ENCODE measurements at places on chromosomes 11 and 22. TPM values are rescaled to one million over a fixed set of nuclear protein-coding genes. Genes with fewer than 3 reads are reported as not detected.

DNA sequence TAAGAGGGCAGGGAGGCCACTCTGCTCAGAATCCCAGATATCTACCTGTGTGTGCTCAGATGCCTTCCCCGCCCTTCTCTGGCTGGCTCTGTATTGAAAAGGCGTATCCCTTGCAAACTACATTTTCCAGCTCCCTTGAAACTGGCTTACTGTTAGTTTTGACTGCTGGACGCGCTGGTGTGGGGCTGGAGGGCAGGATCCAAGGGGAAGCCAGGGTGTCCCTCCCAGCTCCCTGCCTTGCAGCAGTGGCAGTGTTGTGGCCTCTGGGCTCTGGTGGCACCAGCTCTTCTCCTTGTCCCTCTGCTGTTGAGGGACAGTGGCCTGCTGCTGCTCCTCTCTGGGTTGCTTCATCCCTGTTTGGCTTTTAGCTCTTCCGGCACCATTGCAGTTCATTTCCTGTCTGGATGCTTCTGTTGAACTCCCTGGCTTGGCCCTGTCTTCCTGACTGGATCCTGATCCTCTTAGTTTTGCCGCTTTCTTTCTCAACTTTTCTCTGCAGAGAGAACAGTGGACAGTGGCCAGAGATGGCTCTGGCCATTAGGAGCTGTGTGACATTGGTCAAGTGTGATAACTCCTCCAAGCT, 107.1 kb upstream of the PARVA start:
- no peak for DNase-seq

- no peak for DNase-seq
These were observed 317.0 kb downstream of the CTTN start for GRCh38 chr11:70715166-70715951.

DNA sequence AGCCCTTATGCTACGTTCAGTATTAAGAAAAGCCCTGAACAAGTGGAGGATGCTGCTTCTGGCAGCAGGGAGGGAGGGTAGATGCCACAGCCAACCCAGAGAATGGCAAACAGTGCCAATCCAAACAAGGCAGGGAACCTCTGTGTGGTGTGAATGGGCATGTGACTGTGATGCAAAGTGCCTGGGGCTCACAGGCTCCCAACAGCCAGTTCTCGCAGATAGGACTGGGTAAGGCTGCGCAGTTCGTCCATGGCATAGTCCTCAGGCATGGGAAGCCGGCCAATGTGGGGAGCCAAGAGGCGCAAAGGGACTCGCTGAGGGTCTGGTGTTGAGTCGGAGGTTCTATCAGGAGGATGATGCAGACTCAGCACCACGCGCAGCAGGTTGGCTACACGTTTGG, 4.8 kb upstream of the CHRNA10 start:
- peak; percentile 25 for DNase-seq

- no peak for DNase-seq
These were observed 817.4 kb downstream of the BRD1 start for GRCh38 chr22:49010070-49010863.

DNA sequence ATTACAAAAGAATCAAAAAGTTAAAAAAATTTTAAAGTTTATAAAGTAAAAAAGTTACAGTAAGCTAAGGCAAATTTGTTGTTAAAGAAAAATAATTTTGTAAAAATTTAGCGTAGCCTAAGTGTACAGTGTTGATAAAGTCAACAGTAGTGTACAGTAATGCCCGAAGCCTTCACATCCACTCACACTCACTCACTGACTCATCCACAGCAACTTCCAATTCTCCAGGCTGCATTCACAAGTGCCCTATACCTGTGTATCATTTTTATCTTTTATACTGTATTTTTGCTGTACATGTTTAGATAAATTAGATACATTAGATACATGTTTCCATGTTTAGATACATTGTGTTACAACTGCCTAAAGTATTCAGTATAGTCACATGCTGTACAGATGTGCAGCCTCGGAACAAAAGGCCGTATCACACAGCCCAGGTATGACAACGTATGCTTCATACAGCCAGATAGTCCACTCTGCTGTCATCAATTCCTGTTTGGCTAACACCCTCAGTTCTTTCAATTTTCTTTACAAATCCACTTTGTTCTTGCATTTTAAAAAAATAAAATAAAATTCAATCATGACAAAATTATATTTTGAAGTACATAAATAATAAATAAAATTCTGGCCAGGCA, 80.7 kb downstream of the RBFOX2 start:
- no peak for DNase-seq

GRCh38 chr11:119782739-119783072, 53.7 kb upstream of the NECTIN1 start:
- DNase-seq, result no peak

DNA sequence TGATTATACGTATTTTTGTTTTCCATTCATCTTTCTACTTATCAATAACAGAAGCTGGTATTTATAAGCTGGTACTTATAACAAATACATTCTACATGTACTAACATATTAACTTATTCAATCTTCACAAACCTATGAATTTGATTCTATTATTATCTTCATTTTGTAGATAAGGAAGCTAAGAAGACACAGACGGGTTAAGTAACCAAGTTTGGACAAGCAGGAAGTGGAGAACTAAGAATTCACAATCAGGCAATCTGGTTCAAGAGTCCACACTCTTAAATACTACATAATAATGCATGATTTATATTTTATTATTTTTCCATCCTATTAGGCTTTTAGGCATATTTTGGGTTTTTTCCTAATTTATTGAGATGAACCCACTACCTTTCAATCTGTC, 25.0 kb downstream of the FCHSD2 start:
- no peak for DNase-seq

DNA sequence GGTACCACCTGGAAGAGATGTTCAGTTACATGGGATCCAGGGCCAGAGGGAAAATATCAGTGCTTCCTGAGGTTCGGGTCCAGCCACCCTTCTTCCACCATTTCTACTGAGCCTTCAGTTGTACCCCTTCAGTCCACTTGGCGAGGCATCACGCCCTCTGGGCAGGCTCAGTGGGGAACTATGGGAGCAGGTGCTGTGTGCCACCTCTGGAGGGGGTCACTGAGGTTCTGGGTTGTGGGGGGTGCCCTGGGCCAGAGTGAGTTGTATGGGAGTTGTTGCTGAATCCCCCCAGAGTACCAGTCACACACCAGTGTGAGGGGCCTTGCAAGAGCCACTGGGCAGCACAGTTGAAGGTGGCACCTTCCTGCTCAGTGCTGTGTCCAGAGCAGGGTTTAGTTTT, 2.7 kb upstream of the SREBF2 start:
- DNase-seq, result no peak

DNA sequence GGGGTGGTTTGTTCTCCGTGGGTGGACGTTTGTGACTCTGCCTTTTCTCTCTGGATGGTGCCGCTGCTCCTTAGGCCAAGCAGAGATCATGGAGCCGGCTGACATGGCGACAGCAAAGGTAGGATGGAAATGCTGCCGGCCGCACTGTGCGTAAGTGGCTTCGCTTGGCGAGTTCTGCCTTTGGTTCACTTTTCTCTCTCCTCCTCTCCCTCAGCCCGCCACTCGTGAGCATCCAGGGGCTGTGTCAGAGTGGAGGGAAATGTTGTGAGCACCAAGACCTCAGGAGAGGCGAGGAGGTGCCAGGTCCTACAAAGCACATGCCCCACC, 80.5 kb downstream of the GRAMD1B start:
- no peak for DNase-seq

DNA sequence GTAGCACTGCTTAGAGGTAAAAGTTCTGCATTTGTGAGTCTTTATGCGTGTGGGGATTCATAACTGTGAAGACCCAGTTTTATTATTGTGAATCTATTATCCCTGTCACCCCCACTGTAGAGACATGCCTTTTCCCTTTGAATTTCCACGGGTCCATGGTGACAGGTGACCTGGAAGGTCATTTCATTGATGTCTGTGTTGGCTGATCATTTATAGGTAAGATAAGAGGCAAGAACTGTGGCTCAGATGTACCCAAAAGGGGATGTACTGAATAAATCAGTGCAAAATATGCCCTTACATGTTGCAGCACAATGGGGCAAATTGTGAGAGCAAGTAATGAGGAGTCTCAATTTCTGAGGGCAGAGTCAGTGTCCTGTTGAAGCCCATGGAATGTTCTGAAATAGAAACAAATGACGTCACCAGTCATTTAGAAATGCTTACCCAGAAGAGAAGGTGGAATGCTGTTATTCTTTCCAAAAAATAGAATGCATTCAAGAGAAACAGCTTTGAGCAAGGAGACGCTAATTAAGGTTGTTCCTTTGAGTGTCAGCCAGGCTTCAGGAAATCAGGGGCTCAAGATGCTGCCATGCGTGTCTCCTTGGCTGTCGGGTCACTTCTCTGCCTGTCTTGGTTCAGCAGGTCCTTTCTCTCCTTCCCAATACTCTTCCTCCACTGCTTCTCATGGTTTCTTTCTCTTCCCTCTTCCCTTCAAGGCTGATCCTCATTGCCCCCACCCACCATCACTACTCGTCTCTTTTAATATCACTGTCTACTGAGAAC, 118.7 kb upstream of the E2F8 start:
- no peak for DNase-seq

DNA sequence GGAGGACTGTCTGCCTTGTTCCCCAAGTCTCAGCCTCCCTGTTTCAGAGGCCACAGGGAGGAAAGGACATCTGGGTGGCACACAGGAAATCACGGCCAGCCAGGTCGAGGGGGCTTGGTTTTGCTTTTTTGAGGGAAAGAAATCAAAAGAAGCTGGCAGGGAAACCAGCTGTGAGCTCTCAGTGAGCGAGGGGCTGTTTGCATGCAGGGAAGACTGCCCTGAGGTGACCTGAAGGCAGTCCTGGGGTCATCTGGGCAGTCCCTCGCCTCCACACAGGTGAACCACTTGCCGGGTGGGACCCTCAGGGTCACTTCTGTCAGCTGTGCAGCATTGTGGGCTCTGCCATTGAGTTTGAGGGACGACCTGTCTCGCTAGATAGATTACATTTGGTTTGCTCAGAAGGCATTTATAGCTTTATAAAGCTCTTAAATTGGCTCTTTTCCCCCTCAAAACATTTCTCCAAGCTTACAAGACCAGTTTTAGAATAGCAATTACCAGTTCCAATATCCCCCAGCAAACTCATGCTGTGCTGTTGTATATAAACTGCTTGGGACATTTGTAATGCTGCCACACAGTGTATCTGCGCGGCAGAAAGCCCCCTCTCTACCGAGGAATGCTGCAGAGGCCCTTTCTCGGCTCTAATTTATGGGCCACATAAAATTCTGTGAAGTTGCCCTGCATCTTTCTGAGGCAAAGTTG, 28.3 kb downstream of the PKNOX2 start:
- no peak for DNase-seq

DNA sequence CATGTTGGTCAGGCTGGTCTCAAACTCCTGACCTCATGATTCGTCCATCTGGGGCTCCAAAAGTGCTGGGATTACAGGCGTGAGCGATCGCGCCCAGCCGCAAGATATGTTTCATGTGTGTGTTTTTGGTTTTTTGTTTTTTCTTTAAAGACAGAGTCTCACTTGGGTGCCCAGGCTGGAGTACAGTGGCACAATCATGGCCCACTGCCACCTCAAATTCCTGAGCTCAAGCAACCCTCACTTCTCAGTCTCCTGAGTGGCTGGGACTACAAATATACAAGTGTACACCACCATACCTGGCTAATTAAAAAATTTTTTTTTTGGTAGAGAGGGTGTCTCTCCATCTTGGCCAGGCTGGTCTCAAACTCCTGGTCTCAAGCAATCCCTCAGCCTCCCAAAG, 8.4 kb downstream of the TIGD3 start:
- no peak for DNase-seq

DNA sequence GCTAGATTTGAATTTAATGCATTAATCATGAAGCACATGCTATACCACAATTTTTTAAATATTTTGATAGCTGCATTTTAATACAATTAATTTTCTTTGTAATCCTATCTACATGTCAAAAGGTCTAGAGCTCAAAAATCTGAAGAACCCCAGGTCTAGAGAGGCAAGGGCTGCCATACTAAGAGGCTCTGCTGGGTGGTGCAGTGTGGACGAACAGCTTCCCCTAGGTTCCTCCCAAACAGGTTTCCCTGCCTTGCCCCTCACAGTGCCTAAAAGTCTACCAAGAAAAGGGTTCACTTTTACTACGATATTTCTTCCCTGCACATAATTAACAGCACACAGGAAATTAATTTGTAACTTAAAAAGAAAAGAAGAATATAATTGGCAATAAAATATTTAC, 681.1 kb downstream of the OPCML start:
- DNase-seq, result no peak

DNA sequence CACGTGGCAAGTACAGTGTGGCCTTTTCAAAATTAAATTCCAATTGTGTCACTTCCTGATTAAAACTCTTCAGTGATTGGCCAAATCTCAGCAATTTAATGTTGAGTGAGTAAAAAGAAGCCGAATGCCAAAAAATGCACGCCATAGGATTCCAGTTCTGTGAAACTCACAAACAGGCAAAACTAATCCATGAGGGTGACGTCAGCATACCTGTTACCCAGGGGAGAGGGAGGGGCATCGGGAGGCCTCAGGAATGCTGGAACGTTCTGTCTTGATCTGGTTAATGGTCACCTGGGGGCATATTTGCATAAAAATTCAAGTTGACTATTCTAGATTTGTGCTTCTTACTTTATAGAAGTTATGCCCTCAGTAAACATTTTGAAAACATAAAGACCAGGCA, 39.9 kb upstream of the RAB1B start:
- DNase-seq, result no peak

- DNase-seq, result peak; percentile 90
These were observed 45.1 kb downstream of the C11orf96 start for GRCh38 chr11:43987384-43988039.

DNA sequence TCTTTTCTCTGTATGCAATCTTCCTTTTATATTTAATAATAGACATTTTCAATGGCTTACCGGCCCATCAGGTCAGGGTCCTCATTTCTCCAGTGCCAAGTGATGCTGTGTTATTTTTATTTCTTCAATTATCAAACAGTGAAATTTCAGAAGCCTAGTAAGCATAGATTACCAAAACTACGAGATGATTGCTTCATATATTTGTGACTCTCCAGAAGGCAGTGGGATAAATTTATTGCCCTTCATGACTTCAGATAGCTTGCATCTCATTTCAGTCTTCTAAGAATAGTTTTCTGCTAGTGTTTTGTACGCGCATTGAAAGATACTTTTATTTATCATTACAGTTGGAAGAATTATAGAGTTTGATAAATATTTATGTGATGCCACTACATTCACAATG, 139.6 kb downstream of the FAT3 start:
- DNase-seq, result no peak

GRCh38 chr22:26143806-26144325, 25.4 kb upstream of the SEZ6L start:
- DNase-seq, result no peak

DNA sequence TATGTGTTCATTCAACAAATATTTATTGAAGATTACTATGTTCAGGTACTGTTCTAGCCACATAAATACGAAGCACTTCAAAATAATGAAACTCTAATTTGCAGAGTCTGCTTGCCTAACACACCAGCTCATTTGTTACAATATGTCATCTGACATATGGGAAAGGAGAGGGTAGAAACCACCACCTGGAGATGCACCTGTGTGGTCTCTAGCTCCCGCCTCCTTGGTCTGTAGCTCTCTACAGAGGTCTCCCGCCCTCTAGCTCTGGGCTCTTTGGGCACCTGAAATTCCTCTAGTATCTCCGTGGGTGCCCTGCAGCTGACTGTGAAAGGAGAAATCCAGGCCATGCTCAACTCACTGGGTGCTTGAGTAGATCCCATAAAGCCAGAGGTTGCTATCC, 51.4 kb upstream of the DBX1 start:
- no peak for DNase-seq

Gene AP1B1
- total RNA-seq, result 33.2 TPM

Gene ESAM
- 0.10 TPM for total RNA-seq

Gene MYOD1
- total RNA-seq, result not detected

Gene SPINDOC
- 23.0 TPM for total RNA-seq

Gene SERPIND1
- not detected for total RNA-seq

Gene PTPRJ
- total RNA-seq, result 15.8 TPM

Gene TMEM9B
- total RNA-seq, result 61.6 TPM

Gene OR5A1
- total RNA-seq, result not detected

Gene OR6A2
- not detected for total RNA-seq

All from A172 (cell line).